ENCODE measurements at places on chromosomes 3 and 15.

- no peak for DNase-seq
These were observed 22.5 kb upstream of the HCN4 start for GRCh38 chr15:73391128-73391872.

DNA sequence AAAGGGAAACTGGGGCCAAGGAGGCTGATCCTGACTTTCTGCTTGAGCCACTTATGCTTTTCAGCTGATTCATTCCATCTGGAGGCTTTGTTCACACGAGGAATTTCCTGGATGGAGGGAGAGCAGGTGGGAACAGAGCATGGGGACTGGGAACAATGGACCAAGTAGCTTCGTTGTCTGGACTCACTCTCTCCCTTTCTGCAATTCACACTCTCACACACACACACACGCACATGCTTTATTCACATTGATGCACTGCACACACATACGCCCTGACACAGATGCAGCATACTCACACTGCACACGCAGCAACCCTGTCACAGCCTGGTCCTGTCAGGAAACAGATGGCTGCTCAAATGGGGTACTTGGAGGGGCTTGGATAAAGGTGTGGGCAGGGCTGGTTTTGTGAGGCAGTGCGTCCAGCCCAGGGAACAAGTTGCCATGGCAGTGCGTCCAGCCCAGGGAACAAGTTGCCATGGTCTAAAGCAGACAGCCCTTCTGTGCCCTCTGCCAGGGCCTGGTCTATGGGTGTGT, 19.8 kb upstream of the CHCHD6 start:
- DNase-seq = no peak

- no peak for DNase-seq
These were observed 205.9 kb downstream of the RSL24D1 start for GRCh38 chr15:54990793-54991192.

DNA sequence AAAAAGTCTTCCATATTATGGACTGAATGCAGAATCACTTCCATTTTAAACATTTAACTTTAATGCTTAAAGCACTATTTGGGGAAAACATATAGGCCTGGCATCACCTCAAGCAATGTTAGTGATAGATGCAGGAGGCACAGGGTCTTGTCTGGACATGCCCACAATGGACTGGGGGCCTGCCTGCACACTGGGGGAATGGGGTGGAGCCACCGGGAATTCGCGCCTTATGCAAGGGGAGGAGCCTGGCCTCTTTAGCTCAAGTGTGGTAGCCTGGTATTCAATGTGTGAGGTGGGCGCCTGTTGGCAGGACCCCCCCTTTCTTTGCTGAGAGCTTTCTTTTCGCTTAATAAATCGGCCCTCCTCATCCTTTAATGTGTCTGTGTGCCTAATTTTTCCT, 29.9 kb downstream of the ACKR4 start:
- DNase-seq = no peak

GRCh38 chr3:123344175-123344906, 104.5 kb downstream of the ADCY5 start:
- no peak for DNase-seq

DNA sequence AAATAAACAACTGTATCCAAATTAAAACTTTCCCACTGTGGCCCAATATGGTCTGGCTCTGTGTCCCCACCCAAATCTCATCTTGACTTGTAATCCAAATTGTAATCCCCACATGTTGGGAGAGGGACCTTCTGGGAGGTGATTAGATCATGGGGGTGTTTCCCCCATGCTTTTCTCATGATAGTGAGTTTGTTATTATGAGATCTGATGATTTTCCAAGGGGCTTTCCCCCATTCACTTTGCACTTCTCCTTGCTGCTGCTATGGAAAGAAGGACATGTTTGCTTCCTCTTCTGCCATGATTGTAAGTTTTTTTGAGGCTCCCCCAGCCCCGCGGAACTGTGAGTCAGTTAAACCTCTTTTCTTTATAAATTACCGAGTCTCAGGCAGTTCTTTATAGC, 55.0 kb downstream of the MINDY4B start:
- DNase-seq = no peak

GRCh38 chr3:137259701-137260100, 301.9 kb downstream of the IL20RB start:
- no peak for DNase-seq

GRCh38 chr15:67035886-67036285, 29.5 kb upstream of the SMAD3 start:
- DNase-seq = no peak

DNA sequence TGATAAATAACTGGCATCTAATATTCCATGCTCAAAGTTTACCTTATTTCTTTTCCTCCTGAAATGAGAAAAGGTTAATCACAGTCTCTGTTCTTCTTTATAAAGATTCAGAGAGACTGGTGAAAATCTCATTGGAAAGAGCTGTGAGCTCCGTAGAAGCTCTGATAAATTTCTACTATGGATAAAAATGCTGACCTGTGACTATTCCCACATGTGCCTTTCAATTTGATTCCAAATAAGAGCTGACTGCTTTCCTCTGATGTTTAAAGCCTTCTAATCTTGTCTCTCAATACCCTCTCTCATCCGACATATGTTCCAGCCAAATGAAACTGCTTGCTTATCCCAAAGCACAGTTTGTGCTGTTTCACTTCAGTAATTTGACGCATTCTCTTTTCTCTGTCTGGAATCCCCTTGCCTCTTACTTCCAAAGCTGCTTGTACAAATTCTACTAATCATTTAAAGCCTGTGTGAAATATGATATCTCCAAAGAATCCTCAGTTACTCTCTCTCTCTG, 130.1 kb downstream of the RTP4 start:
- no peak for DNase-seq

DNA sequence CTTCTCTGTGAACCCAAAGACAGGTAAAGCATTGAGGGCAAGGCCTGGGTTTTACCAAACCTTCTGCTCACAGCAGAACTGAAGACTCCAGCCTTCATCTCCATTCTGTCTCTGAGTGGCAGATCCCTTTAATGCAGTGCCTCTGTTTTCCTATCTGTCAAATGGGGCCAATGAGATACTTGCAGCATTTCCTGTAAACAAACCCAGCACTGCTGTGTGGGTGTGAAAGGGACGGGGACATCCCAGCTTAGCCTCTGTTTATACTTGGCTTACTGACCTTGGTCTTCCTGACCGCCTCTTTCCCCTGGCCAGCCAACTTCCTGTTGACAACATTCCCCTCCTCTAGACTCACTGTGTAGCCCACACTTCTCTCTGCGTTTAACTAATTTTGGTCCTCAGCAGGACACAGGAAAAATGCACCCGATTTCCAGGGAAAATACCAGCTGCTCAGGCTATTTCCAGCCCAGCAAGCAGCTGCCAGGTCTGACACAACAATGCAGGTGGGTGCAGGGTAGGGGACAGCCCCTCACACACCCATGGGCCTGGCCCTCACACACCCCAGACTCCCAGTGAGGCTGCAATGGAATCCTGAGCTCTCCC, 105.9 kb upstream of the HERC1 start:
- DNase-seq = no peak

GRCh38 chr3:102460579-102460978, 25.8 kb downstream of the ZPLD1 start:
- DNase-seq = no peak

DNA sequence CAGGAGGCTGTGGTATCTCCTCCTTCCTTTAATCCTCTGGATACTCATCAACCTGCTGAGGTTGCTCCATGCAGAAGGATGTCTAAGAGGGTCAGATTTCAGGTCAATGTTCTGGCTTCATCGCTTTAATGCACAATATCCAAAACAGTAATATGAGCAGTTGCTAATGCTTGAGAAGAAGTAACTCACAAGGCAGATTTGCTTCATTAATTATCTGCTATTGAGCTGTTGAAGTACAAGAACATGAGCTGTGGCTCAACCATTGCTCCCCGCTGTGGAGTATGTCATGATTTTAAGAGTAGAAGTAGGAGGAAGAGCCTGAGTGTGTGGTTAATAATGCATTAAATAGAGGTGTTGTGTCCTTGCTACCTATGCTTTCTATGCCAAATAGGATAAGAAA, 1412.9 kb upstream of the ALCAM start:
- no peak for DNase-seq

DNA sequence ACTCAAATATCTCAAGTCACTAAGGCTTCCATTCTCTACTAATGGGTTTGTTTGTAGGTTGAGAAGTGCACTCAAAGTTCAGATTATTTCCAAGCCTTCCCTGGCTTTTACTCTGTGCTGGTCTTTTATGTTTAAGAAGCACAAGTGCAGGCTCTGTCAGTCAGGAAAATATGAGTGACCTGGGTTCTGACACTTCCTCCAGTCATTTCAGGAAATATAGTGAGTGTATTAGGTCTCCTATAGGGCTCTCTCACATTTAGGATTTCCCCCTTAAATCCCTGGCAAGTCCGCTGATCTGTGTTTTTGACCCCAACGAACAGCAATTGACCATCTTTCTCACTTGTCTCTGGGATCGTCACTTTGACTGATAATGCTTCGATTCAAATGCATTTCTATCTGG, 210.2 kb downstream of the ARPP21 start:
- DNase-seq = no peak

DNA sequence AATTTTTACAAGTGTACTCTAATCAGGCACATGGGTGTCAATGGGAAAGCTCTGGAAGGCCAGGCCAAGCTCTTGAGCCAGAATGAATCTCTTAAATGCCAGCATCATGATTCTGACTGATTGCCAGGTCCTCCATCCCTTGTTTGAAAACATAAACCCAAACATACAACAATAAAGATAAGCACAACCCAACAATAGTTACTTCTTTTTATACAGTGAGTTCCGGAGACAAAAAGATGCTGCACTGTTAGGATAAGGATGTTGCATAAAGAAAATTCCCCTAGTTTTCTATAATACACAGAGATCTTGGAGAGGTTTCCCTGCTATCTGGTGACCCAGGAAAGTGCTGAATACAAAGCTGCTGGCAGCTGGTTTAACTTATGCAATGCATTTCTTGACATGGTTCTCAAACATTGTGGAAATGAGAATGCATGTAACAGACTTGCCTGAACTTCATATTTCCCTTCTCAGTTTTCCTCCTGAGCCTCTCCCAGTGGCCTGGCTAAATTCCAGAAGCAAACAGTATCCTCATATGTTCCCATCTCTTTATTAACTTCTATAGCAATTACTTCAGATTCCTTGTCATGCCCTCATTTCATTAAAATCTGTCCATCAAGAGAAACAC, 180.1 kb upstream of the PRICKLE2 start:
- no peak for DNase-seq

DNA sequence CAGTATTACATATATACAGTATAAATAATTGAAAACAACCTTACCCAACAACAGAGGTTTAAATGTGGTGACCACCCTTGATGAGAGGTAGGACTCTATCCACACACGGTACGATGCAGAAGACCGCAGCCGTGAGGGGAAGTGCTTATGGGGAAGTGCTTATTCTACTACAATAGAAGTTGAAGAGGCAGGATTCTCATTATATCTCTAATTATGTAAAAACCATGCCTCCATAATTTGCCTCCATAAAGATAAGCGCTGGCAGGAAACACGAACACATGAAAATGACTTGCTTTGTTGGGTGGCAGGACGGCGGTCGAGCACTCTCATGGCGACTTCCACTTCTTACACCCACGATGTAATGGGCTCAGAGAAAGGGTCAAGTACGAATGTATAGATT, 7.2 kb upstream of the MUC13 start:
- DNase-seq = no peak

- DNase-seq = no peak
These were observed 34.1 kb downstream of the TSPAN3 start for GRCh38 chr15:77036537-77037387.

GRCh38 chr3:3799173-3800079, at the start of gene LRRN1:
LRRN1 (plus strand) TSS chr3:3799431; CDS start chr3:3844642, 45,211 bp downstream.
- no peak for DNase-seq

DNA sequence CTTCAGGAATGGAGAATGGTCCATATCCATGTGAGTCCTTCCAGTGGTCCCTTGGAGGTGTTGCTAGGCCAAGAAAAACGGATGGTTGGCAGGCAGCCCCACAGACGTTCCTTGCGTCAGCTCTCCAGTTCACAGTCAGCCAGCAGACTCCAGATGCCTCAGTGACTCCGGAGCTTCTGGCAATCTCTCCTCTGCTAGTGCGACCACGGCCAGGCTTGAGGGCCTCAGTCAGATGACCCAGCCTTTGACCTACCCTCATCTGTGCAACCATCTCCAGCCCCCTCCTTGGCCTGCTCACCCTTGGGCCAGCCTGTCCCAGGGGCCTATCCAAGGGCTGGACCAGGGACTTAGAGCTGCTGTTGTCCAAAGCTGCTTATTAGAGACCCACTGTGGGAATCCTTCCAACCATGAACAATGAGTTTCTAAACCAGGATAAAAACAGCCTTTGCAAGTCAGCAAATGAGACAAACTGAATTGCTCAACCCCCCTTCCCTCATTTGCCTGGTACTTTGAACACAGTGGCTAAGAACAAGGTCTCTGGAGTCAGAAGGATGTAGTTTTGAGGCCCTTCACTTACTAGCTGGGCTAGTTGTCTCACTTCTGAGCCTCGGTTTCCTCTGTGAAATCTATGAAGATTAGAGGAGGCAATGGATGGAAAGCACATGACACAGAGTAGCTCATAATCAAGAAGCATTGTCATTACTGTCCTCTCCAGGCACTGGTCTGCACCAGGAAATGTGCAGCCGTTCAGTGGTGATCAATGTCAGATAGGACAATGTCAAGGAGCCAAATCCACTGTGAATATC, 44.8 kb downstream of the ANP32A start:
- no peak for DNase-seq

DNA sequence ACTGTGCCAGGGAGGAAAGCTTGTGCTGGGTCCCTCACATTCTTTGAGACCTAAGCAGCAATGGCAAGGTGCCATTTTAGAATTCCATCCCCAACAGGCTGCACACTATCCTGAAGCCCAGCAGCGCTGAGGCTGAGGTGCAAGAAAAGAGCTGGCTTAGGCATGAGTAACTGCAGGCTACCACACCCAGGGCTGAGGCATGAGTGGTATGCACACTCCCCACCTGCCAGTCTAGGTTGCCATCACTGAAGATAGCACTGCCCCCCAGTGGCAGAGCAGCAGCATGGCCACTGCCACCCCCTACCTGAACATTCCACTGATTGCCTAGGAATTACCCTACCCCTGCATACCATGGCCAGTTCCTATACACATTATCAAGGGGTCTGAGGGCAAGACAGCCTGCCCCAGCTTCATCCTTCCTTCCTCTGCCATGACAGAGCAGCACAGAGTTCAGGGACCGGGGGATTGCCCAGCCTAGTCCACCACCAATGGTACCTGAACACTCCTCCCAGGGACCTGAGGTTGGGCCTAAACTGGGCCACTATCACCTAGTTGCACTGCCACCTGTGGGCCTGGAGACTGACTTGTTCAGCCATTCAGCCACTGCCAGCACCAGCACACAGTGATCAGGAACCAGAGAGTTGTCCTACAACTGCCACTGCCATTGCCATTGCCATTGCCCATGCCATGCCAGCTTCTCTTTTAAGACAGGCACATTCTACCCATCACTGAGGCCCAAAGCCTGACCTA, 129.8 kb downstream of the SATB1 start:
- no peak for DNase-seq

All from activated CD4-positive, alpha-beta T cell treated with anti-CD3 and anti-CD28 coated beads for 1 hour (primary cell).